Neural progenitor cell (in vitro differentiated cells): ENCODE measurements at places on chromosomes 1 and 21.

DNA sequence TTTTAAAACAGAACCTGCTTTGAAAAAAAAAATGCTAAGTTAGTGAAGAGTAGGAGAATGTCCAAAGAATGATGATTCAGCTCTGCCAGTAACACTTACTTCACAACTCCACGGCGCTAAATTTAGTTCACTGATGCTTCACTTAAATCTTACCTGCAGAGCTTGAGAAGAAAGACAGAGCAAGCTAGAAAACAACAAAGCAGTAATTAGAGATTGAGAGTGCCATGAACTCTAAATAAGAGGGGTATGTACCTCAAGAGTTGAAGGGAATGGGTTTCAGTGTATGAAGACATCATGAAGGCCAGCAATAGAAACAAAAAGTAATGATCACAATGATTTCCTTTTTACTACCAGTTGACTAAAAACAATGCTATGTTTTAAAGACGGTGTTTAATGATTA lies 32.8 kb downstream of the EPRS1 start:
- DNase-seq: no peak

DNA sequence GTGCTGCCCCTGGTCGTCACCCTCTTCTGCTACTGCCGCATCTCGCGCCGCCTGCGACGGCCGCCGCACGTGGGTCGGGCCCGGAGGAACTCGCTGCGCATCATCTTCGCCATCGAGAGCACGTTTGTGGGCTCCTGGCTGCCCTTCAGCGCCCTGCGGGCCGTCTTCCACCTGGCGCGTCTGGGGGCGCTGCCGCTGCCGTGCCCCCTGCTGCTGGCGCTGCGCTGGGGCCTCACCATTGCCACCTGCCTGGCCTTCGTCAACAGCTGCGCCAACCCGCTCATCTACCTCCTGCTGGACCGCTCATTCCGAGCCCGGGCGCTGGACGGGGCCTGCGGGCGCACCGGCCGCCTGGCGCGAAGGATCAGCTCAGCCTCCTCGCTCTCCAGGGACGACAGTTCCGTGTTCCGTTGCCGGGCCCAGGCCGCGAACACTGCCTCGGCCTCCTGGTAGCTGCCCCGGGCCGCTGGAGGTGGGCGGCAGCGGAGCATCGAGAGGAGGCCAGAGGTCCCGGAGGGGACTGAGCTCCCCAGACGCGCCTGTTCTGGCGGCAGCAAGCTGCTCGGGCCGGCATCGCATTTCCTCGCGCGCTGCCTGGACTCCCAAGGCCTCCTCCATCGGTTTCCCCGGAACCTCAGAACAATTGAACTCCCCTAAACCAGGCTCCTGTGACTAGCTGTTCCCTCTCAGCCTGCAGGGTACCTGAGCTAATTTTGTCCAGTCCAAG lies 1.1 kb downstream of the GPR25 start:
- no peak for DNase-seq

- DNase-seq: no peak
These were observed 1.7 kb downstream of the PCNX2 start for GRCh38 chr1:233293556-233294446.

- no peak for DNase-seq
These were observed 2.6 kb downstream of the HFM1 start for GRCh38 chr1:91402023-91402422.
